Posterior cingulate gyrus (tissue), 11 donors: ENCODE measurements at places on chromosomes 2 and 18.

DNA sequence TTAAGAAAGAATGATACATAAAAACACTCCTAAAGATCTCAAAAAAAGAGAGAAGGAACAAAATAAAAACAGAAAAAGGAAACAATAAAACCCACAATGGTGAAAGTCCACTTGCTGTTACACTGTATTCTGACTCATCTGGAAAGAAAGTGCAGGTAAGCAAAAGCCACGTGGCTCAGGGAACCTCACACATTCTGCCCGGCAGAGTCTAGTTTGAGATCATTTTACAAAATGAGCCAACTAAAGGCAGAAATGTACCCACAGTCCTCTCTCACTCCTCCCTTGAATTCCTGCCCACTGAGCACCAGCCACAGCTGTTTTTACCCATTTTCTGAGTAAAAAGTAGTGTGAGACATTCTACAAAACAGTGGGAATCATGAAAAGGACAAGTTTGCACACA, 10.0 kb downstream of the KCNH7 start:
- no peak for DNase-seq

GRCh38 chr2:204061241-204061640, 124.7 kb downstream of the ICOS start:
- no peak for DNase-seq

DNA sequence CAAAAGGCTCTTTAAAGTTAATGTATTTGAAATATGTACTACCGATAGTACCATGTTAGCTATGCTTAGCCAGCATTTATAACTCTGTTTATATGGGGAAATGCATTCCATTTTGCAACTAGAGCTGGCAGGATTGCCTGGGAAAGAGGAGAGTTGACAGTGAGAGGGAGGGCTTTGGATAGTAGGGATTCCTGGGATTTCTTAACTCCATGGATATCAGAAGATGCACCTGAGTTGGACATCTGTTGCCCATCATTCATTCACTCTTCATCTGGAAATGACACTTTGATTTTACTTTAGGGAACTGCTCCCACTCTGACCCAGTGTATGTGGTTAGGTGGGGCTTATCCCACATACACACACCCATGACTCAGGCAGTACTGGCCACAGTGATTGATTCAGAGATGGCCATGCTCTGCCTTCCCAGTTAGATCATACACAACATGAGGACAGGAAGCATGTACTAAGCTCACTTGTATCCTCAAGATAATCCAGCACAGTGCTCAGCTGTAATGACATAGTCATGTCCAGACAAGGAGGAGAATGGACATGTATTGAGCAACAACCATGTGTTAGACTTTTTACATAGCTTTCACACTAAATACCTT, 248.8 kb downstream of the MREG start:
- DNase-seq = no peak

GRCh38 chr2:230773039-230773773, 60.6 kb downstream of the CAB39 start:
- no peak for DNase-seq

DNA sequence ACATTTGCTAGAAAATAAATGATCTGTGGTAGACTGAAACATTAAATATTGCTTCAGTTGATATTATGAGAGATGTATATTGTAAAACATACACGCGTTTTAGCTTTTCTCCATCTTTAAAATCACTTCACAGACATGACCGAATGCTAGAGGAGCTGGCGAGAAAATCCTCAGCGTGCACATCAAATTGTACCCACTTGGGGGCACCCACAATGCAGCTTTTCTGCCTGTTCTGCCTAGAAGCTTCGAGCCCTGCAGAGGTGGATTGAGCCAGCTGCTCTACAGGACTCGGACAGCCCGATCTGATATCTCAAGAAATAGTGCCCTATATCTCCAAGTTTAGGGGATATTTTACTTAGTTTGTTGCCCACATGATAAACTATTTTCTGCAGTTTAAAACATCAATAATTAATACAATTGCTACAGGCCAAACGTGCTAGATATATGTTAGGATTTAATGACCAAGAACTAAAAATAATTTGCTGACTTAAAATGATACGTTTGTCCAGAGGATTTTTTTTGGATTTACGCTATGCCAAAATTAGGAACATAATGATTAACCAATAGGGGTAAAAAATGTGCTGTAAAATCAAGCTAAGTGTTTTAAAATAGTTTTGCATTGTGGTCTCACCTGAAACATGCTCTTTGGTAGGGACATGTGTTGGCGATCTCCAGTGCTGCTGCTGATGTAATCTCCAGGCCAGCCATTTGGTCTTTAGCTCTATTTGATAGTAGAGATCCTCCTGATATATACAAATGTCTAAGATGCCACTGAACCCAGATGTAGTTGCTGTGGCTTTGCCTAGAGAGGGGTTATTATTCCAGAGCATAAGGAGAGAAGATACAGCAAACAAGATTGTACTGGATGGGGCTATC, 22.3 kb upstream of the ATP5MC3 start:
- DNase-seq = peak; percentile 77

- DNase-seq = no peak
These were observed 30.7 kb upstream of the DUSP2 start for GRCh38 chr2:96175951-96176350.

- no peak for DNase-seq
These were observed 92.1 kb downstream of the IRS1 start for GRCh38 chr2:226707499-226707898.

DNA sequence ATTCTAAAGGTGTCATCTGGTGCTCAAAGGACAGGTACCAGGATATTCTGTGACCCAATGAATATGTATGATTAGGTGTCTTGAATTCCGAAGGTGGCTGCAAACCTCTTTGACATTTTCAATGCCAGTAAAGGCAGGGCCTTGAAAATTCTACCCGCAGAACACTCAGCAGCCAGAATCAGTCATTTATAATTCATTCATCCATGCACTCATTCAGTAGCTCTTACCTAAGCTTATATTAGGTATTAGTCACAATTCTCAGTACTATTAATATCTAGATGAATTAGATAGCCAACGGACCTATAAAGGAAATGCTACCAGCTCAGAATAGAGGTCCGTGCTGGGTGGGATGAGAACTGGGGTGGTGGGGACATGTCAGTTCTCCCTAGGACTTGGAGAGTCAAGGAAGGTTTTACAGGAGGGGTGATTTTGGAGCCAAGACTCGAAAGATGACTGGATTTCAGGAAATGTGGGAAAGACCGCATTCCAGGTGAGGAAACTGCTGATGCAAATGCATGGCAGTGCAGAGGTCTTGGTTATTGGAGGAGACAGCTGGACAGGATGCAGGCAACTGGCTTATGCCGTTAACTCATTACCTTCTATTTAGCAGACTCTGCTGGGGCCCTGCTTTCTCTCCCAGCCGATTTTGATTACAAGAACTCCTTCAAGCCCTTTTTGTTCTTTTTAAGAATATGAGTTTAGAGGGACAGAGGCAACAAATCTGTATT, 7.2 kb downstream of the TRIB2 start:
- DNase-seq = no peak

GRCh38 chr2:163604941-163605555, 130.8 kb downstream of the FIGN start:
- DNase-seq = no peak

DNA sequence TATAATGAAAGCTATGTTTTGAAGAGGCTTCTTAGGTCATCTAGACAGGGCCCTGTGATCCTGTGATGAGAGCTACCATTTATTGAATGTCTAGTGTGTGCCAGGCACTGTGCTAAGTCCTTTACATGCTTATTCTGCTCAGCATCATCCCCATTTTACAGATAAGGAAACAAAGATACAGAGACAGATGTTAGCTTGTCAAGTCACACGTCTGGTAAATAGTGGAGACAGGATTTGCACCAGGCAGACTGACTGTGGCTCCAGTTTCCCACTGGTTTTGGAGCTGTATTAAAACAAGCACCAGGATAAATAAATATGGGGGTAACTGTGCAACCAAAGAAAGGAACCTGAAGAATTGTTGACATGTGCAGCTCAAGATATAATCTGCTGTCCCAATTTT, 19.2 kb upstream of the EML6 start:
- DNase-seq = no peak

DNA sequence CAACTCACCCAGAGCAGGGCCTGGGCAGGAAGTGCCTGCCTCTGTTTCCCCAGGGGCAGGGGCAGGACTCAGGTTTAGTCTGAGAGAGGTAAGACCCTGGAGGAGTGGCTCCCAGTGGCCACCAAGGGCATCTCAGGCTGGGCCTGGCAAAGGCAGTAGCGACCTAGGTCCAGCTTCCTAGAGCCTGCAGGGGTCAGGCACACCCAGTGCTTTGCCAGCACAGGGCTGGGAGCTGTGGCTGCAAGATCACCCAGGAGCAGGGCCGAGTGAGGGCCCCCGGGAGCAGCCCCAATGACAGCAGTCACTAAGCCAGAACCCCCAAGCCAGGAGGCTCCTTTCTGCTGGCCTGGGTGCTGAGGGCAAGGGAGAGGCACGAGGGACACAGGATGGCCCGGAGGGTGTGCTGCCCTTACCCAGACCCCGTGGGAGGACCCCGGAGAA, 8.8 kb upstream of the DUSP2 start:
- DNase-seq = no peak

DNA sequence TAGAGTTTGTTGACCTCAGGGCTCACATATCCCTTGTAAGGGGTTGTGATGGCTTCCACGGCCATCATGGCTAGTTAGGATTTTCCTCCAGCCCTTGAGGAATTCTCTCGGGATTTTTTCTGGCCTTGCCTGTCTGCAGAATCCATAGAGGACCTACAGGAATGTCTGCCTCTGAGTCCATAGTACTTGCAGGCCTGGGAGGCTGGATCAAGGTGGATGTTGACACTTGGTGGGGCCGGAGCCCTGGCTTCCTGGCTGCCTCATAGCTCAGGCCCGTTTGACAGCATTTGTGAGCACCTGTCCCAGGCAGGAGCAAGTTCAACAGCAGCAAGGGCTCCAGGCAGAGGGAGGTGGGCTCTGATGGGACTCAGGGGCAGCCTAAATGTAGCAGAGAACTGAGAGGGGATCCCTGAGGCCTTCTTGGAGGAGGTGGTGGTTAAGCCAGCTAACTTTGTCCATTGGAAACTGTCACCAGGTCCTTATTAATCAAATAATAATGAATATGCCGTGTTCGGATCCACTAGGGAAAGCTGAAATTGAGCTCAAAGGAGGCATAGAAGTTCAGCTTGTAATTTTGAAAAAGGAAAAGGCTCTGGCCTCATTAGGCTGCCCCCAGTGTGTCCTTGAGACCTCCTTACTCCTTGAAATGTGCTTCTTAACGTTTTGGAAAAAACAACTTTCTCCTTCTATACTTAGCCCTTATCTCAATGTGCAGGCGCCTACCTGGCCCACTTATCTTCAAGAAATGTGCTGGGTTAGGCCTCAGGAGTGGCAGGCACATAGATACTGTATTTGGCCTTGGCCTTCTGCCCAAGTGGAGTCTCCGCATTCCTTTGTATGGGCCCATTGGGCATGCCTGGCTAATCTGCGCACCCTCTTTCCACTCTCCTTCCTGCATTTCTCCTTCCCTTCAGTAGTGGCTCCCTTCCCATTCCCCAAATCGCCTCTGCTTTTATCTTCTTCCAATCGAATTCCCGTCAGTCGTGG, 66.9 kb downstream of the HPCAL1 start:
- DNase-seq = no peak

DNA sequence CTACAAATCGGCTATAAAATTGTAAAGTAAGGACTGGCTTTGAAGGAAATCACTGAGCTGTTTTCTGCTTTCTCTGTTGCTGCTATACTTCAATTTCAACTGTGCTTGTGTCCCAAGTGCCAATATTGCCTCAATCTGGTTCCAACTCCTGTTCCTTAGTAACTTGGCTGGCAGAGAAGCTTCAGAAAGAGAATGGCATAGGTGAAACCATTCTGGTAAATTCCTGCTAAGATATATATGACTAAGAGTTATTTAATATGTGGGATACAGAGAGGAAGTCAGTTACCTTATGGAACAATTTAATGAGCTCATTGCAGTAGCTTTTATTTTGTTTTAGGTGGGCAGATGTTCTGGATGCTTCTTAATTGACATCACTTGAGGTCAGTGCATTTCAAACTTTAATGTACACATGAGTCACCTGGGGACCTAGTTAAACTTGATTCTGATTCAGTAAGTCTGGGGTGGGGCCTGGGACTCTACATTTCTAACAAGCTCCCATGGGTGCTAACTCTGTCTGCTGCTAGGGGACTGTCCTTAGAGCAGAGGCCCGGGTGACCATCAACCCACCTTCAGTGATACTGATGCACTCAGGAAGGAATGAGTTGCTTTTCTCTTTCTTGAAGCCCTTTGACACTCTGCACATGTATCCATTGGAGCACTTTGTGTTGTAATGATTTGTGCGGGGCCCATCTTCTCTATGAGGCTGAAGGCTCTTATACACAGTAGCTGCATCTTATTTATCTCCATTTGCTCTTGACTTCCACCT, 47.6 kb downstream of the LIPG start:
- DNase-seq = no peak

DNA sequence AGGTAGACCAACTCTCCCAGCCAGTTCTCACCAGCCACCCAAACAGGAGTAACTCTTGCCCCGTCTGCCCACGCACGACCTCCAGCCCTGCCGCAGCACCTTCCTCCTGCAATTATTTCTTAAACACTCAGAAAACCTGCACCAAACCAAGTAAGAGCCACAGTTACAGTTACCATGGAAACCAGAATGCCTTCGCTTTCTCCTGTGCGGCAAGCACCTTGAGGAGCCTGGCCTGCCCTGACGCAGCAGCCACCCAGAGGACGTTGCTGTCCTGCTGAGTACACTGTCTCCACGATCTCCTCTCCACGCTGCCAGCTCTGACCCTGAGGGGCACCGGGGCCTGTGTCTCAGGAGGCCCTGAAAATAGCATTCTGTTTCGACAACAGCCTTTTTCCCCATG, 94.3 kb upstream of the SMIM21 start:
- no peak for DNase-seq

- no peak for DNase-seq
These were observed 104.5 kb downstream of the DCDC2C start for GRCh38 chr2:3807853-3808252.

DNA sequence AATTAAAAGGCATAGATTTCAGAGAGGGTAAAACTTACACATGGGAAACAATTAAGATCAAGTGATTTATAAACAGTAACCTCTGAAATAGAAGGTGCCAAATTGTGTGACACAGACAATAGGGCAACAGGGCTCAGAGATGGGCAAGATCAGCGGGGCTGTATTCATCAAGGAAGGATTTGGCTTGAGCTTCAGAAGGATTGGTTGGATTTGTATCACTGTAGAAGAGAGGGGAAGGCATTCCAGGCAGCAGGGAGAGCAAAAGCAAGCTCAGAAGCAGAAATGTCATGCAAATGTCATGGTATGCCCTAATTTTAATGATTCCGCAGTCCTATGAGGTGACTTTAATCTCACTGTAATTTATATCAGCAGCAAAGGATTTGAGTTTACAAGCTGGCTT, 415.0 kb upstream of the NRP2 start:
- DNase-seq = no peak
